ENCODE measurements at places on chromosomes 12 and 14.

DNA sequence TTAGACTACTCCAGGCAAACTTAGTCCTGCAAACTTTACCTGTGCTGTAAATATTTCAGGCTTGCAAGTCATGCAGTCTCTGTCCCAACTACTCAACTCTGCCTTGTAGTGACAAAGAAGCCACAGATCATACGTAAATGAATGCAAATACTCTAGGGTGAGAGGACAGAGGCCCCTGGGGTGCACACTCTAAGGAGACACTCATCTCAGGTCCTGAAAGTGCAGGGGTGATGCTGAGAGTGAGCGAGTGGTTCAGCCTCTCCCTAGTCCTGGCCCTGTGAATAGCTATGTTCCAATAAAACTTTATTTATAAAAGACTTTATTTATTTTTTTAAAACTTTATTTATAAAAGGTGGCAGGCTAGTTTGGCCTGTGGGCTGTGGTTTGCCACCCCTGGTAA, 34.9 kb downstream of the HCAR2 start:
- DNase-seq: no peak

DNA sequence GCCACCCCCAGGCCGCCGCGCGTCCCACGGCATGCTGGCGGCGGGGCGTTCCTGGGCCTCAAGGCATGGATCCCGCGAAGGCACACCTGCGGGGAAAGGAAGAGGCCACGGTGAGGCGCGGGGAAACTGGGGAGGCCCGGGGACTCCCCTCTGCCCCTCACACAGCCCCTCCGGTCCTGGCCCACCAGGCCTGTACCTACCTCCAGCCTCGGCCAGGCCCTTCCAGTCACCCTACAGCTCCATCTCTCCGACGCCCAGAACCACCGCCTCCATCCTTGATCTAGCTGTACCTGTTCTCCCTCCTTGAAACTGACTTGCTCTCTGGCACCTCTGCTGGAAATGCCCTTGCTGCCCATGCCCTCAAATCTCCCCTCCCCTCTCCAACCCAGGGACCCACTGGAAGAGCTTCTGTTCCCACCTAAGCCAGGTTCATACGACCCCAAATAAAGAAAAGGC, 1.7 kb downstream of the ANKRD9 start:
- no peak for DNase-seq

- DNase-seq: no peak
Measured at GRCh38 chr12:19885093-19885812, 446.0 kb downstream of the AEBP2 start.

- no peak for DNase-seq
Measured at GRCh38 chr14:78184157-78184556, 14.0 kb downstream of the NRXN3 start.

- no peak for DNase-seq
Measured at GRCh38 chr12:4707306-4707705, 12.9 kb upstream of the GALNT8 start.

- peak; percentile 85 for DNase-seq
Measured at GRCh38 chr14:52553671-52554575, 1.3 kb downstream of the GPR137C start.
